ENCODE measurements at places on chromosomes 5 and 9.

GRCh38 chr5:58913406-58913990, 330.6 kb downstream of the RAB3C start:
- DNase-seq = no peak

- no peak for DNase-seq
Measured at GRCh38 chr9:115250621-115251032, 132.7 kb upstream of the TNC start.

- DNase-seq = no peak
Measured at GRCh38 chr9:90799271-90799852, 2.3 kb upstream of the SYK start.

DNA sequence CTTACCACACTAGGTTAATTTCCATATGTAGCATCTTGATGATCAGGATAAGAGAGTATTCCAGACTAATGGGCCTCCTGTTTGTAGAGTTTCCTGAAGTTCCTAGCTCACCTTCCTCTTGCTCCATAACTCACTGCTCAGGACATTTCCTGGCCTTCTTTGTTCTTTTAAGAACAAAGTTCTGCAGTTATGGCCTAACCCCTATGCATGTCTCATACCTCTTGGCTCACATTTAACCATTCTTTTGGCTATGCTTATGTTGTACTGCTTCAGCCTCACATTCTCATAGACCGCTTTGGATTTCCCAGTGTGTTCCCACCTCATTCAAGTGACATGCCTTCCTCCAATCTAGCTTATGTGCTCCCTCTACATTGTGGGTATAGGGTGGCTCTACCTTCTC, 40.5 kb upstream of the HMGCS1 start:
- no peak for DNase-seq

DNA sequence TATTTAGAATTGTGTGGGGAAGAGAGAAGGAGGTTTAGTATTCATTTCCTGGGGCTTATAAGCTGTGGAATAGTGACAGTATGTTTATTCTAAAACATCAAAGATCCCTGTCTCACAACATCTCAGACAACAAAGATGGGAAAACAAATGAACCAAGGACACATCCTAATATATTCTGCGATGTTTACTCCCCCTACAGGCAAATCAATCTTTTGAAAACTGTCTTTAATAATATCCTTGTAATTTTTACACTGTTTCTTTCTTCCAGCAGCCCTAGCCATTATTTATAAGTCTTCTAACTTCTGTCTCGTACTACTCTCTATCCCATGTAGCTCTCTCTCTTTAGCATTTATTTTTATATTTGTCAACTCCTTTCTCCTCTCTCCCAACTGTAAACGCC, 33.5 kb upstream of the TMEM252 start:
- no peak for DNase-seq
